ENCODE measurements at places on chromosomes 2 and 18.

DNA sequence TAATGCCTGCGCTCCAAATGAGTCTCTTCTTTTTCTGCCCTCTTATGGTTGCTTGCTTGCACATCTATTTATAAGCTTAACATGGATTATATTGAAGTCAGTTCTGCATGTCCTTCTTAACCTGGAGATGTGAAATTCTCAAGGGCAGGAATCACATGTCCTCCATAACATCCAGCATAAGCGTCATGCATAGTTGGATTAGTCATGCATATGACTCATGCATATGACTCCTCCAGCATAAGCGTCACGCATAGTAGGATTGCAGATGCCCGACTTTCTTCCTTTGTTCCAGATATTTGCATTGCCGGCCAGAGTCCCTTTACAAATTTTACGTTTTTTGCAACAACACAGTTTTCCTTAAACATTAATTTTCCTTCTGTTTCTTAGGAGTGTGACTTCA is 308.6 kb downstream of the TGIF1 start:
- DNase-seq = no peak

GRCh38 chr18:10417664-10418063 is 36.8 kb upstream of the APCDD1 start:
- no peak for DNase-seq

- DNase-seq = no peak
Measured at GRCh38 chr2:53519918-53520841, 247.4 kb upstream of the CHAC2 start.

- no peak for DNase-seq
Measured at GRCh38 chr2:104854498-104855220, 744 bp downstream of the POU3F3 start.

DNA sequence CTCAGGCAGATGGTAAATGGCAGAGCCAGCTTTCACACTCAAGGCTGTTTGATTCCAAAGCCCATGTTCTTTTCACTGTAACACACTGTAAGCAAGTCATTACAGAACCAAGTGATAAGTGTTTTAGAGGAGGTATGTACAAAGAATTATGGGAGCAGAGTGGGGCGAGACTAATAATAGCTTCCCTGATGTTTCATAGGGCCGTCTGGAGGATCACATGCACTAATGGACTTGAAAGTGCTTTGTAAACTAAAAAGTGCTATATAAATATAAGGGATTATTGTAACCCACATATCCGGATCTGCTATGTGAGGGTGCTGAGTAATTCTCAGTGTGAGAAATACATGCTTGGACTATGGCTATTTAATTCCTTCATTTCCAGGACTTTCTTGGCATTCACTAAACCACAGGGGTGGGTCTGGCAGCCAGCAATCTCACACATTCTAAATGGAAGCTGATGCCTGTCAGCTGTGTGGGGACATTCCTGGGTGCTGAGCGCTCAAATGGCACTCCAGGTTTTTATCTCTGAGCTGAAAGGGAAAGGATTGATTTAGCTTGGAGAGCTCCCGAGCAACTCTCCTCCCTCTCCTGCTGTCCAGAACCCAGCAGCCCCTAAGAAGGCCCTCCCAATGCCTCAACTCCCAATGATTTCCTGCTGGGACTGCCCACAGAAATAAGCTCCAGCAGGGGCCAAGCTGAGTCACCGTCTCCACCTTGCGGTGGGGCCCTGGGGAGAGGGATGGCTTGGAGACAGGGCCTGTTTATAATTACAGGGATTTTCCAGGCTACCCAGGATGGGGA is 222.8 kb downstream of the SOX11 start:
- no peak for DNase-seq

DNA sequence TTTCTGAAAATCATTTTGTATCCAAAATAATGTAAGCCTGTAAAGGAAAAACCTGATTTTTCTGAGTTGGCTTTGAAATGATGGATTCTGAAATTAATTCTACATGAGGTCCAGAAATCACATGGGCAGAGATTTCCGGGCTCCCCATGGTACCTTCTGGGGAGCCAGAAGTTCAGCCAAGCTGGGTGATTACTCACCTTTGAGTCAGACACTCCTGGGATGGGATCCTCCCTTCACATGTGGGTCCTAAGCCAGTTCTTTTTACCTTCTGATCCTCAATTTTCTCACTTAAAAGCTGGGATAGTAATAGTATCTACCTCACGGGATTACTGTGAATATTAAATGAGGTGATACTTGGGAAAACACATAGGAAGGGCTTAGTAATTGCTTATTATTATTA is 179.8 kb upstream of the EPAS1 start:
- no peak for DNase-seq

GRCh38 chr2:54675738-54676137 is 47.7 kb upstream of the EML6 start:
- no peak for DNase-seq

DNA sequence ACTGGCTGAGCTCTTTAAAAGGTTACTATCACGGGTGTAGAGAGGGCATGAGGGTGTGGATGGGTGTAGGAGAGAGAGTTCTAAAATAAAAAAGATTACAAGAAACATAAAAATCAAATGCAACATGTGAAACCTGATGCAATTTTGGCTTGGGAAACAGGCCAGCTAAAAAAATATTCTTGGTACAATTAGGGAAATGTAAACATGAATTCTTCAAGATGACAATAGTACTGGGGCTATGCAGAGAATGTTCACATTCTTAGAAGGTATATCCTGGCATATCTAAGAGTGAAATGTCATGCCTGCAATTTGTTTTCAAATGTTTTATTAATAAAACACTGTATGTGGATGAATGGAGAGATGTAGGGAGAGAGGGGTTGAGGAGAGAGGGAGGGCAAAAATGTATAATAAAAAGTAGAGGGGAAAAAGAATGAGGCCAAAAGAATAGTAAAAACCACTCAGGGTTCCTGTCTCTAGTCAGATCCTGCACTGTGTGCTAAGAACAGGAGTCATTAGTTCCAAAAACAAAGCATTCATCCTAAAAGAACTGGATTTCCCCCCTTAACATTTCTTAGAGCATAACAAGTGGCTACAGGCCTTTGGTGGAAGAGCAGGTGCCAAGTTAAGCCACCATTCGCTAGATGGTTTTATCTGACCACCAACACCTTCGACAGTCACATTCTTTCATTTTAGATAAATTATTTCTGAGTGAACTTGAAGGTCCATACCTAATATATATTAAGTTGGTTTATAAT is 77.3 kb downstream of the LPIN2 start:
- DNase-seq = no peak

- DNase-seq = no peak
Measured at GRCh38 chr2:62928015-62928414, 122.6 kb upstream of the OTX1 start.

DNA sequence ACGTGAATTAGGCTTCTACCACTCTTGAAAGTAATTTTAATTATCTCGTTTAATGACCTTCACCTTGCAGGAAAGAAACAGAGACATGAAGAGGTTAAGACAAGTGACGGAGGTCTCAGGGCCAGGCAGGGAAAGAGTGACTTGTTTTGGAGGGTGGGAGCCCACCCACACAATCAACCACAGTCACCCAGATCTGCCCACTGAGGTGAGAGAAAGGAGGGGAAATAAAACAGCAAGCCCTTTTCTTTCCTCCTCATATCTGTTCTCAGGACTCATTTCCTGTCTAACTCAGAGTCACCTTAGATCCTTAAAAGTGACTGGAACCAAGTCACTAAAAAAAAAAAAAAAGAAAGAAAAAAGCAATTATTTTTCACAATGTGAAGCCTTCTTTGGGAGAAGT is 26.8 kb downstream of the ATP8B1 start:
- DNase-seq = no peak

- DNase-seq = no peak
Measured at GRCh38 chr2:207128867-207129266, 36.9 kb downstream of the KLF7 start.

GRCh38 chr2:208867374-208867773 is 460.8 kb downstream of the PTH2R start:
- DNase-seq = no peak

DNA sequence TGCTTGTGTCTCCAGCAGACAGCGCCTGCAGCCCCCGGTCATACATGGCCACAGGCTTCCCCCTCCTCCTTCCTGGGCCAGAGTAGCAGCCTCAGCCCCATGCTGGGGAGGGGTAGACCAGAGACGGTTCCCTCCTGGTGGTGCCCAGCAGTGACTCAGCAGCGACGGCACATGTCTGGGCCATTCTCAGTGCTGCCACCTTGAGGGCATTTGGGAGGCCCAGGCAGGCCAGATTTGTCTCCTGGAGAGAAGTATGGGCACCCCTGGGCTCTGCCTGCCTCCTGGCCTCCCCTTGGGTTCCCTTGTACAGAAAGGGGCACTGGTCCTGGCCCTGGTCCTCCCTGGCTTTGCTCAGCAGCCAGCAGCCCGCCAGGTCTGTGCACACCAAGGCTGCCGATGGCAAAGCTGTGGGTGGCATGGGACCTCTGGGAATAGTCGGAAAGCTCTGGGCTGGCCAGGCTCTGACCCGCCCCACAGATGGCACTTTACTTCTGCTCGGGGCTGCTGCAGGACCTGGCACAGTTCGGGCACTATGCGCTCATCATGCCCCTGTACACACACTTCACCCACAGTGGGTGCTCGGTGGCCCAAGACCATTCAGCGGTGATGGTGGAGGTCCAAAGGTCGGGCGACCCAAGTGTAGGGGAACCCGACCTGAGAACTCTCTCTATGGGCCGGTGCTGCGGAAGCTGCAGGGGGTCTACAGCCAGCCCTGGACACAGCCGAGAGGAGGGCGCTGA is 11.4 kb upstream of the ALPI start:
- peak; percentile 47 for DNase-seq

DNA sequence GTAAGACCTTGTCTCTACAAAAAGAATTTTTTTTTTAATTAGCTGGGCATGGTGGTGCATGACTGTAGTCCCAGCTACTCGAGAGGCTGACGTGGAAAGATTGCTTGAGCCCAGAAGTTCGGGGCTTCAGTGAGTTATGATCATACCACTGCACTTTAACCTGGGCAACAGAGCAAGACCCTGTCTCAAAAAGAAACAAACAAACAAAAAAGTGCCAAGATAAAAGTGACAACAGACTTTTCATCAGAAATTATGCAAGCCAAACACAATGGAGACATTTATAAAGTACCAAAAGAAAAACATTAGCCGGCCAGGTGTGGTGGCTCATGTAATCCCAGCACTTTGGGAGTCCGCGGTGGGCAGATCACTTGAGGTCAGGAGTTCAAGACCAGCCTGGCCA is 26.7 kb downstream of the HADHA start:
- no peak for DNase-seq

GRCh38 chr2:39567507-39567906 is 98.2 kb upstream of the TMEM178A start:
- no peak for DNase-seq

DNA sequence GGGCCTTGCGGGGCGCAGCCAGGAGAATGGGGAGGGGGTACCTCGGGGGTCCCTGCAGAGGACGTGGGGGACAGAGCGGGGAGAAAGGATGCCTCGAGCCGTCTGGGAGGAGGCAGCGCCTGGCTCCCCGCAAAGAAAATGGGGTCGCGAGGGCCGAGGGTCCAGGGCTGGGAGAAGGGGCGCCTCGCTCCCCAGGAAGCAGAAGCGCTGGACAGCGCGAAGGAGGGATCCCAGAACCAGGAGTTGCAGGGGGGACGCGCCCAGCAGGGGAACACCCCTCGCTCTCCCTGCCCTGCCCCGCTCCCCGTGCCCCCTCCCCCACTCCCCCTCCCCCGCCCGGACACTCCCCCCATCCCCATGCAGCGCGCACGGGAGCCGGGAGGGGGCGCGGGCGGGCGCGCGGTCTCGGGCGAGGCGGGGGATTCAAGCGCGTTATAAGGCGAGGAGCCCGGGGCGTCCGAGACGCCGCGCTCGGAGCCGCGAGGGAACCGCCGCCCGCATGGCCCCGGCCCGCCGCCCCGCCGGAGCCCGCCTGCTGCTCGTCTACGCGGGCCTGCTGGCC is at the start of gene ERFE:
TSS of gene ERFE (plus strand) at position 462 of the 562 bp plus-strand sequence. CDS start at position 500, 38 bp downstream.
- DNase-seq = peak; percentile 73

All from Caco-2 (cell line).